ENCODE measurements at places on chromosomes 11 and 22.

GRCh38 chr22:22901578-22902218, 14.1 kb downstream of the IGLL5 start:
- no peak for DNase-seq

DNA sequence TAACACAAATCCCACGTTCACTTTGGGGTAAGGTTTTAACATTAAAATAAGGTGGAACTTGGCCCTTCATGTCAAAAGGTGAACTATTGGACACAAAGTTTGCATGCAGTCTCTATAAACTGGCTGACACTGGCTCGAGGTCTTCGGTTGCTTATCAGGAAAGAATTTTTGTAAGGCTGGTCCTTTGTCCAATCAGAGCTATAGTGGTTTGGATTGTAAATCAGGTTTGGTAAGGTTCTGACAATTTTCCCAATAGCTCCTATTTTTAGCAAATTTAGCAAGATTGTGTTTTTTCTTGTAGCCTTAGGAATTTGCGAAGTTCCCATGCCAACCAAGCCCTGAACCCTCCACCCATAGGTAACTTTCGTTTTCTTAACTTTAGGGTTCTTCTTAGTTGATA, 17.6 kb upstream of the MED17 start:
- DNase-seq: no peak

GRCh38 chr11:125871391-125872137, 15.9 kb upstream of the HYLS1 start:
- DNase-seq: no peak

DNA sequence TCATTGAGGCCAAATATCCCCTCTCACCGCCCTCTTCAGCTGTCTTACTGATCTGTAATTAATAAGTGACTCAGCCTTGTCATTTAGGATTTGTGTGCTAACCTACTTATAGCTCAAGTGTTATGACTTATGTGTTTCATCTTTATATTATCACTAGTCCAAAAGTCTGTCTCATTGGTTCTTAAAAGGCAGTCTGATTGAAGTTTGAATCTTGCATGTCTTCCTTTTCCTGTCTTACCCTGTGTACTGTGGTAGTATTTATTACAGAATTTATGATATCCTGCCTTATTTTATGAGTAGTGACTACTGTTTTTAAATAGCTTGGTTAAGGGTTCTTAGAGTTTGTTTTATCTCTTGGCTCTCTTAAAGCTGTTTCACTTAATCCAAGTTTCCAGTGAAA, 6.3 kb downstream of the DEPDC7 start:
- no peak for DNase-seq

GRCh38 chr11:65592858-65593517, 2.6 kb downstream of the KCNK7 start:
- DNase-seq: no peak

DNA sequence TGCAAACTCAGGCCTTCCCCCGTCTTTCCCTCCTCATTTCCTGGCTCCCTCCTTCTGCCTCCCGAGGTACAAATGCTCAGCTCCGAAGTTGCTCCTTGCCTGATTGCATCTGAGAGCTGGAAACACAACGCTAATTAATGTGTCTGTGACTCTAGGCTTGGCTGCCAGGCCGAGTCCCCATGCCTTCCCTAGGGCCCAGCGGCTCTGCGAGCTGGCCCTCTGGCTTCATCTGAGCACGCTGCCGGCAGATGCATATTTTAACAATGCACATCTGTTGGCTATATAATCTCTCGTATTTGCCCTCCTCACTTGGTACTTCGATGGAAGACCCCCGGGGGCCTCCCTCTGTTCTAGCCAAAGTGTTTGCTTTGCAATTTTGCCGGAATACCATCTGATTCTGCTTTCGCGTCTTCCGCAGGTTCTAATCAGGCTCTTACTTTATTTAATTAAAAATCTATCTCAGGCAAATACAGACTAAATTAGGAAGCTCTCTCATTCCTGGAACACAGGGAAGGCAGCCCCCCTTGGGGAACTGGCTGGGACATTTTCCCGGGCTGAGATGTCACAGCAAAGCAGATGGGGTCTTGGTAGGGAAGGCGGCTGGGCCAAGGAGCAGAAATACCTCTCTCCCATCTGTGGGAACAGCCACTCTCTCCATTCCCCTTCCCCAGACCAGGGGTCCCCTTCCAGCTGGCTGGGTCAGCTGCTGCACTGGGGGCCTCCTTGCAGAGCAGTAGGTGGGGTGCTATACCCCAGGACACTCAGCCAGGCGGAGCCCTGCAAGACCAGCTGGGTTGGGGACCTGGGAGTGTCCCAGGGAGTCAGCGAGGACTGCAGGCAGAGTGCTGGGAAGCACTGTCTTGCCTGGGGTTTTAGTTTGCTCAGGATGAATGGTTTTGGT, 162.8 kb downstream of the ST3GAL4 start:
- no peak for DNase-seq

GRCh38 chr11:28228196-28228895, 120.2 kb downstream of the METTL15 start:
- DNase-seq: no peak

GRCh38 chr11:72245263-72245816, 1.4 kb upstream of the PHOX2A start:
- DNase-seq: no peak

- DNase-seq: no peak
Observed at GRCh38 chr11:86954269-86955110, 705 bp downstream of the FZD4 start.

GRCh38 chr11:20235164-20235563, 74.9 kb upstream of the DBX1 start:
- DNase-seq: no peak

- DNase-seq: no peak
Observed at GRCh38 chr11:4626207-4627099, 10.8 kb upstream of the OR51D1 start.

- DNase-seq: no peak
Observed at GRCh38 chr11:6202041-6202440, 3.0 kb downstream of the OR52W1 start.

DNA sequence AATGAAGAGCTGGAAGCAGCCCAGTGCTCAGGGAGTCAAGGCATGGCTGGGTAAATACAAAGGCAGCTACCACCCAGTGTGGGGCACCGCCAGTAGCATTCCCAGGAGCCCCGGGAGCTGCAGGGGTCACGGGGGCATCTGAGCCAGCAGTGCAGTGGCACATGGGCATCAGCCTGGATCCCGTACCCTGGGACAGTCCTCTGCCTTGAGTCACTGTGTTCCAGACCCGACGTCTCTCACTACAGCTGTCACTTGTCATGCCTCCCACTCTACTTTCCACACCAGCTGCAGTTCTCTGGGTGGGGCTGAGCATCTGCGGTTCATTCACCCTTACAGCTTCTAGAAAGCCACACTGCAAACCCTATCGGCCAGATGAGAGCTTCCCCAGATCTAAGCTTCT, 29.6 kb downstream of the DHCR7 start:
- DNase-seq: peak; percentile 22

GRCh38 chr11:95102733-95103132, 13.1 kb downstream of the ENDOD1 start:
- no peak for DNase-seq

GRCh38 chr11:130241713-130242112, 73.0 kb downstream of the ZBTB44 start:
- DNase-seq: no peak

- no peak for DNase-seq
Observed at GRCh38 chr11:8671193-8671612, 11.3 kb downstream of the TRIM66 start.

DNA sequence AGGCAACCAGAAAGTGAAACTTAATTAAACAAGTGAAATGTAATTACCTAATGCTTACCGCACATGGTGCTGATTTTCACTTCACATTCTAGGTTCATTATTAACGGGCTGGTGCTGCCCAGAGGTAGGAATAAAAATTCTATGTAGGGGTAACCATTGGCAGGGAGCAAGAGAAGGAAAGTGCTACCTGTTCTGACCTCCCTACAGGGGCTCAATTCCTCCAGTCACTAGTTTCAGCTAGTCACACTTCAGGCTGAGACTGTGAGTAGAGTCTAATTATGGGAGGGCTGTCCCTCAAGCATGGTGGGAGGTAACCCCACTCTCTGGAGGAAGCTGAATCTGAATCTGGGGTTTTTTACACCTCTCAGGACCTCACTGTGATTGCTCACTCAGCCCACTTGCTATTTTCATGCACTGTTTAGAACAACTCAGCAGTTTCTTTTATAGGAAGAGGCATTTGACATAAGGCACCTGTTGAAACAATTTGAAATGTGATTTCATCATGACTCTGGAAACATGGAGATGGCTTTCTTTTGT, 75.4 kb downstream of the MAML2 start:
- peak; percentile 57 for DNase-seq

DNA sequence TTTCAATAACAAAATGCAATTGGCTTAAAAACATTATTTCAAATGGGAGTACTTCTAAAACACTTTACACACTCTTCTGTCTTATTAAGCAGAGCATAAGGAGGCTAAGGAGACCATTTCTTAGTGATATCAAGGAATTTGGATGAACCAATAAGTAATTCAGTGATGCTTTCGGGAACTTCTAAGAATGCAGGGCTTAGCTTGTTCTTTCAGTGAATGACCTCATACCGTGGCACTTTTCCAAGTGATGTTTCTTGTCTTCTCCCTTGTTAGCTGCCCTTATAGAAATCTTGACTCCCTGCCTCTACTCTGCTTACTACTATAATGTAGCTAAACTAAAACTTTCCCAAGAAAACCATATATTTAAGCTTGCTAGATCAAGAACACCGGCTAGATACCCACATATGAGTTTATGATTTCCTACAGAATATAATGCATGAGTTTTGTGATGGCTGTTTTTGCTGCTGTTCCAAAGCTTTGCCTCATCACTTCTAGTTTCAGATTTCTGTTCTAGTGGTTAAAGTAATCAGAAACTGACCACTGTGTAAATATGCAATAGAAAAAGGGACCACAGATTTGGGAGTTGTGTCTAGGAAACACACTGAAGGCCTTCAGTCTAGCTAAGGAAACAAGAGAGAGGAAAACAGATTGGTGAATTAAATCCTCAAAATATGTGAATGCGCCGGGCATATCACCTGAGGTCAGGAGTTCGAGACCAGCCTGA, 37.5 kb upstream of the STK33 start:
- DNase-seq: no peak

DNA sequence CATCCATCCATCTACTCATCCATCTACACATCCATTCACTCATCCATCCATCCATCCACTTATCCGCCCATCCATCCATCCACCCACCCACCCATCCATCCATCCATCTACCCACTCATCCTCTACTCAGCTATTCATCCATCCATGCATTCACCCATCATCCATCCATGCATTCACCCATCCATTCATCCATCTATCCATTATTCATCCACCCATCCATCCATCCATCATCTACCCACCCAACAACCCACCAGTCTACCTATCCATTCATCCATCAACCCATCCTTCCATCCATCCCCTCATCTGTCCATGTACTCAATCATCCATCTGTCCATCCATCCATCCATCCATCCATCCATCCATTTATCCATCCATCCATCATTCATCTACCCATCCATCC, 972.7 kb downstream of the BRD1 start:
- DNase-seq: no peak

DNA sequence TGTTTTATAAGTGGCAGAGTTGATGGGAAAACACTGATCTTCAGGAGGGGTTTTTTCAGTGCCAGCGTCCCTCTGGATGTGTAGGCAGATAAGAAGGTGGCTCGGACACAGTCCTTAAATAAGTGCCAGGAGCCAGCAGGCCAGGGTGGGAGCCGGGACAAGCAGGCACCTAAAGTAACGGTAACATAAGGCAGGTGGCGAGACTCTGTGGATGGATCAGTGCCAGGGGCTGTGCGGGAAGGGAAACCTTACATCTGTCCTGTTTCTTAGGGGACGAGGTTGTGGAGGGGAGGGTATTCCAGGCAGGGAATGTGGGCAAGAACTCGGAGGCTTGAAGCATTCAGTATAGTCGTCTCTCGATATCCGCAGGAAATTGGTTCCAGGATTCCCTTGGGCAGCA, 15.9 kb downstream of the BCR start:
- no peak for DNase-seq

DNA sequence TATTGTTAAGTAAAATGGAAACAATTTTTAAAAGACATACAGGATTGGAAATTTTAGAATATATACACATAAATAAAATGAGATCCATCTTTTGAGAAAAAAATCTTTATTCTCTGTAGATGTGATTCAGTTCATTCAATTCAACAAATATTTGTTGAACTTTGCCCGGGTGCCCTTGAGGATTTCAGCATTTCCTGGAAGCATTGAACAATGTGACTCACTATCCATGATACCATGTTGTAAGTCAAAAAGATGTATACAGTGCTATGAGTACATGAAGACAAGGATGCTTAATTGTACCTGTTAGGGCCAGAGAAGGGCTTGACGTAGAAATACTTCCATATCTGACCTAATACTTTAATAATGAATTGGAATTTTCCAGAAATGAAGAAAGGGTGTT, 353.7 kb downstream of the METTL15 start:
- no peak for DNase-seq

- DNase-seq: no peak
Observed at GRCh38 chr22:26956371-26956770, 299.0 kb downstream of the MIAT start.

- DNase-seq: no peak
Observed at GRCh38 chr11:77386178-77386577, 84.7 kb upstream of the GDPD4 start.

- no peak for DNase-seq
Observed at GRCh38 chr22:20091690-20092476, 11.8 kb downstream of the DGCR8 start.

DNA sequence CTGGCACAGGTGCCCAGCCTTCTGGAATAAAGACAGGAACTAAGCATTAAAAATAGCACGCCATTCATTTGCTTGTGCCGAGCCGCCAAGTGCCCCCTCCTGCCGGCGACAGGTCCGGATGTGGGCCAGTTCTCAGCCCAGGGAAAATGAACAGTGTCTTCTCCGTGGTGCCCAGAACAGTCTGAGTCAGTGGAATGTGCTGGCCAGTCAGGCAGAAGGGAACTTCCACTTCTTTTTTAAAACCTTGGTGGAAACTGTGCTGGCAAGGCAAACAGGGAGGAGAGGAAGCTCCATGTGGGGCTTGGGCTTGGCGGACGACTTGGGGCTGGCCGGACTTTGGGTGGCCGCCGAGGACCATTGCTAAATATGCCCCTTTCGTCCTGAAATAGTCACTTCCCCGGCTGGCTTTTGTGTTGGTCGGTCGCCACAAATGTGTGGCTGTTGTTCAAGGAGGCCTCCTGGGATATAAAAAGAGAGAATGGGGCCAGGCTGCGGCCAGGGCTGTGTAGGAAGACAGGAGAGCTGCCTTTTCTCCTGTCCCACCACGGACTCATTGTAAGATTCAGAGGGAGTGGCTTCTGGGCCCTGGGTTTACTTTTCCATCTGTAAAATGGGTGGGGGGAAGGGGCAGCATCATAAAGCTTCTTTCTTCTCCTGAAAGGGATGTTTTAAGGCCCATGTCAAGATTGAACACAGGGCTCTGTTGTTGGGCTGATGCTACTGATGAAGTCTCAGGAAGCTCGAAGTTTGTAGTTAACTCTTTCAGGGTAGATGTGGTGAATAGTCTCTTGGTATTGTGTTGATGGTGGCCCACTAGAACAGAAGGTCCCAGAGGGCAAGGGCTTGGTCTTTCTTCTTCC, 101.0 kb downstream of the PTPRJ start:
- DNase-seq: no peak

GRCh38 chr22:43967069-43967468, 11.8 kb downstream of the SAMM50 start:
- DNase-seq: no peak

All from activated CD4-positive, alpha-beta T cell treated with anti-CD3 and anti-CD28 coated beads, Interleukin-2, amount 50 U/mL, for 24 hours (primary cell).